NCI-H2171 (cell line): ENCODE measurements at places on chromosomes 7 and 10.

DNA sequence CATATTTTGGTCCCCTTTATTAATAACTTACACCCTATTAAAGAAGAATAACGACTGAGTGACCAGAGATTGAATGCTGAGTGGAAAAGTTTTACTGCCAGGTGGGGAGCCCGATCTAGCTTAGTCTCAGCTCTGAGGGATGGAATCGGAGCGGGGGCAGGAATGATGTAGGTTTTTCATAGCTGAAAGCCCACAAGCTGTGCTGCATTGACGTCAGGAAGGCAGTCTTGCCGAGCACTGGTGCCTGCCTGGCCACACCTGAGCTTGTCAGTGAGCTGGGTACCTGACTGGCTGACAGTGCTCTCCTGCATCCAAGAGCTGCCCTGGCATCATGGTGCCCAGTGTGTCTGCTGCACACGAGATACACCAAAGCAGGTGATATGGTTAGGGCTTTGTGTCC, 34.8 kb downstream of the GRK5 start:
- DNase-seq: no peak

DNA sequence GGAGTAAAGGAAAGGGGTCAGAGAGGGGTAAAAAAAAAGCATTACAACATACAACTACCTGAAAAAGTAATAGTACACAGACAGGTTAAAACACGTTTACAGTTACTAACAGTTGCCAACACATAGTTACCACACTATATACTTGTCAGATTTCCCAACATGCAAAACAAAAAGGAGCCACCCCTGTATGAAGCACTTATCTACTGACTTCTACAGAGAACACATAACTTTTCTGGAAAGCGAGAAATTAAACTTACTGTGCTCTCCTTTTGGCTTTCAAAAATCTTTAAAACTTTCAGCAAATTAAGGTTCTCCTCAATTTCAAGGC, 2.1 kb downstream of the ABI1 start:
- no peak for DNase-seq

DNA sequence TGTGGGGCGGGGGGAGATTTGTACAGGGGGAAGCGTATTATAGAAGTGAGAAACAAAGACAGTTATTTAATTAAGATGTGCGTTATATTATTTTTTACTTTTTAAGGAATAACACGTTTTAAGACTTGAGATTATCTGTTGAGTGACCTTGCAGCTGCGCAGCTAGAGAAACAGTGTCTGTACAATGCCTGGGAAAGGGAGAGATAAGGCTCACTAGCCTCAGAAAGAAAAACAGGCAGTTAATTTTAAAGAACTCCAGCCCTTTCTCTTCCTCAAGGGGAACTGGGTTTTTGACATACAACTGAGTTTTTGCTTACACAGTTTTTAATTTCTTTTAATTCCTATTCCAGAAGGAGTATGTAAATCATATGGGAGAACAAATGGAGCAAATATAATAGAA, 50.7 kb downstream of the LMBR1 start:
- DNase-seq: no peak

DNA sequence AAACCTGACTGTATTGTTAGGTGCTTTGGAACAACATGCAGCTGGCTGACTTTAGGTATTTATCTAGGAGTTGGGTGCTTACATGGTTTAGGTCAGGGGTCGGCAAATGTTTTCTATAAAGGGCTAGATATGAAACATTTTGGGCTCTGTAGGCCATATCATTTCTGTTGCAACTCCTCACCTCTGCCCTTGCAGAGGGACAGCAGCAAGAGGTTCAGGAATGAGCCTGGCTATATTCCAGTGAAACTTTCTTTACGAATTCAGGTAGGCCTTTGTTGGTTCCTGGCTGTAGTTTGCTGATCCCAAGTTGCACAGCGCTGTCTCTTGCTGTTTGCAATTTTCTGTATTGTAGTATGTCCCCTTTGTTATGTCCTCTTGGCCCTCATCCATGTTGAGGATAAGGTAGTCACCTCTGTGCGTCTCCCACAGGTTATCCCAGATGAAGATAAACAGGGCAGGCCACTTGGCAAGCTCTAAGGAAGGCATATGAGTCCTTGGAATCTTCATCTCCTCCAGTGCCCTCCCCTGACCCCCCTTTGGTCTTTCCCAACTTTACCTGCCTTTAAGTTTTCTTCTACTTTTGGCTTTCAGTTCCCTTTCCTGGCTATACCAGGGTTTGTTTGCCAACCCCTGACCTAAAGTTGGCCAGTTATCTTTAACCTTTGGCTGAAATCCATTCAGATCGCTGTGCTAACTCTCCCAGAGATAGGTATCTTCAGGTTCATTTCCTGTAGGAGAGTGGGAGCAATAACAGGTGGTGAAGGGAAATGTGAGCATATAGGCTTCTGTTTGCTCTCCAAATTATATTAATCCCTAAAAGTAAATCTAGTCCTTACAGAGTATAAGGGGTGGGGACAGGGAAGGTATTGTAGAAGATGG, 36.1 kb downstream of the SGPL1 start:
- DNase-seq: no peak

GRCh38 chr7:134009314-134010110, 117.6 kb upstream of the LRGUK start:
- no peak for DNase-seq

GRCh38 chr10:129963641-129964501, at the start of gene EBF3:
EBF3 (minus strand) TSS chr10:129964274; CDS start chr10:129963768, 506 bp downstream.
- DNase-seq: peak; percentile 86

- DNase-seq: no peak
These were observed 11.4 kb downstream of the CXCL12 start for GRCh38 chr10:44373341-44373995.

DNA sequence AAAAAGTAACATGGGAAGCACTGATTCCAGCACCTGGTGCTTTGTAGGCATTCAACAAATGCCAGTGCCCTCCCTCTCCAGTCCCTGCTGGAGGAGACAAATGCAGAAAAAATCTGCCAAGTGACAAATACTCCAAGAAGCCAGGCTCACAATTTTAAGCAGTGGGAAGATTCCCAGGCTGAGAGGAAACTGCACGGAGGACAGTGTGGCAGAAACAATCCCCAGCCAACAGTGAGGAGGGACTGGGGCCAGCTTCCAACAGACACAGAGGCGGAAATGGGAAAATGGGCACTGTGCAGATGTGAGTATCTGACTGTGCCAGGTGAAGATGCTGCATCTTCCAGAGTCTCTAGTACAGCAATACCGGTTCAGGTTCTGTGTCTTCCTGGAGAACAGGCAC, 106.3 kb downstream of the SLIT1 start:
- no peak for DNase-seq

DNA sequence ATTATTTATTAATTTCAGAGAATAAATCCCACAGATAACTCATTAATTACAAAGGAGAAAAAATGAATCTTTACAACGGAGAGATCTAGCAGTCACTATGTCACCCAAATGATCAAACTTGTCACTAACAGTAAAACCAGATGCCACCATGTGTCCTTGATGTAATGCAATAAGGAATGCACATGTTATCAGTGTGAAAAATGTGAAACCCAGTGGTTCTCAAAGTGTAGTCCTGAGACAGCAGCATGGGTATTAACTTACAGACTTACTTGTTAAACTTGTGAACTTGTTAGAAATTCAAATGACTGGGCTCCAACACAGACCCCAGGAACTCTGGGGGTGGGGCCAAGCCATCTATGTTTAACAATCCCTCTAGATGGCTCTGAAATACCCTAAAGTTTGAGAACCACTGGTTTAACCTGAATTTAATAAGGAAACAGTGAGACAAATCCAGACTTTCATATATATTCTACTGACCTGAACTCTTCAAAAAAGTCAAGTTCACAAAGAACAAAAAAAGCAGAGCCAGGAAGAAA, 77.4 kb downstream of the RNLS start:
- no peak for DNase-seq

- no peak for DNase-seq
These were observed 465.5 kb upstream of the KLF6 start for GRCh38 chr10:4250587-4250887.

DNA sequence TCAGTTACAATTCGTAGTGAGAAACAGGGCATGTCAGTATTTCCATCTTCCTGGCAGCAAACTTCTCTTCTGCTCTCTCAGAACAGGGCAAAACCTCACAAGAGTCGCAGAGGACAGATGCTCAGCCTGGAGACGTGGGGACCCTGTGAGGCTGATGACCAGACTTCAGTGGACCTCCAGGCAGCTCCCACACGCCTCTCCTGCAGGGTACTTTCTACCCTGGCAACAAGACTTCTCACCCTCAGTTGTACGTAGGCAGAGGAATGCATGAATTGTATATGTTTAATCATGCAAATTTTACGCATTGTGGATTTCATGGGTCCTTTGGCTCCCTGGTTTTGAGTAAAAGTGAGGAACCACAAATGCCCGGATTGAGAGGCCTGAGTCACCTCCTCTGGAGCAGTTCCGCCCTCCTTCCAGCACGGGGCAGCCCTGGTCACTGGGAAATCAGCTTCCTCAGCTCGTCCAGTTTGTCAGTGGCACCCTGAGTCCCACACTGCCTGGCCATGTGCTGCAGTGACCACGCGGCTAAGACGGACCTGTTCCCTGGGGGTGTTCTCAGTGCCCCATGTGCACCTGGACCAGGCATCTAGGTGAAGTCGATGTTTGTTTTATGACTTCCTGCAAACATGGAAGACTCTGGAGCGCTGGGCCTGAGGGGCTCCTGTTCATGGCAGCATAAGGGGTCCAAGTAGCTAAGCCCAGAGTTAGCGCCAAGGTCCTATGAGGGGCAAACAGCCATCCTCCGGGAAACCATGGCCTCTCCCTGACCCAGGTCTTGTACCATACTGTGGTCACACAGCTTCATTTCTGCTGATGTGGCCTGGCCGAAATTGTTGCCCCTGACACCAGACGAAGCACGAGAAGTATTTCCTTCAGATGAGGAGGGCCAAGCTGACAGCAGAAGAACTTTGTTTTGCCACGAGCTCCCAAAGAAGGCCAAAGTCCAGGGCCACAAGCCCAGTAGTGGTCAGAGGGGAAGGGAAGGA, 165.1 kb downstream of the TNS3 start:
- no peak for DNase-seq

DNA sequence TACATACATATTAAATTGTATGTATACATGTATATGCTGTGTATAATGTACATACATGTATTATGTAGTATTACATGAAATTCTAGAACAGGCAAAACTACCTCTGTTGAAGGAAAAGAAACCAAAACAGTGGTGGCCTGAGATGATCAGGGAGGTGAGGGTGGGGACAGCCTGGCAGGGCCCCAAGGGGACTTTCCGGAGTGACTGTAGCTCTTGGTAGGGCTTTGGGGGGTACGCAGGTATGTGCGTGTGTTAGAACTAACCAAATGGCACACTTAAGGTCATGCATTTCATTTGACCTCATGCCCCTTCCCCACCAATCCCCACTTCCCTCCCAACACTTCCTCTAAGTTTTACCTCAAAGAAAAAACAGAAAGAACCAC, 31.3 kb downstream of the CTBP2 start:
- no peak for DNase-seq

- DNase-seq: no peak
These were observed 2.6 kb downstream of the GOLGA7B start for GRCh38 chr10:97852277-97852676.

GRCh38 chr7:140494867-140495266, 15.6 kb upstream of the MKRN1 start:
- DNase-seq: no peak

GRCh38 chr10:77881636-77882035, 44.9 kb downstream of the DLG5 start:
- DNase-seq: no peak

- DNase-seq: no peak
These were observed 1.5 kb downstream of the ZNF394 start for GRCh38 chr7:99498546-99498944.

DNA sequence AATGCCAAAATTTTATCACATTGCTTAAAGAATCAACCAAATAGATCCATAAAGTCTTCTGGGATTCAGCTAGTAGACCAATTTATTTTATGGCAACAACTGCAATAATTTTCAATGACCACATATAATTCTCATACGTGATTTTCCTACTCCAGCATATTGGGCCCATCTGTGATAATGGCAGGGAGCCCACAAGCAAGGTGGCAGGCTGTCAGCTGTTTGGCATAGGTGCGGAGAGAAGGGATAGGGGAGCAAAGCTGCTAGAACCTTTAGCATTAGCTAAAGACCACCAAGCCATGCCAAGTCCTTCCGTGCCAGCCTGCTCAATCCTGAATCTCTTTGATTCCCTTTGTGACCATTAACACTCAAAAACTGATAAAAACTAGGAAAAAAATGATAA, 721.2 kb downstream of the XPNPEP1 start:
- no peak for DNase-seq

- DNase-seq: no peak
These were observed 53.9 kb upstream of the CREB5 start for GRCh38 chr7:28358423-28358868.

- no peak for DNase-seq
These were observed 31.8 kb downstream of the CCAR1 start for GRCh38 chr10:68752711-68753350.

GRCh38 chr7:123916240-123916724, 8.8 kb upstream of the SPAM1 start:
- DNase-seq: no peak

GRCh38 chr10:33087152-33087551, 129.1 kb upstream of the ITGB1 start:
- no peak for DNase-seq

- no peak for DNase-seq
These were observed 225.9 kb downstream of the PAXIP1 start for GRCh38 chr7:154777023-154777422.

- no peak for DNase-seq
These were observed 105.7 kb downstream of the SNX10 start for GRCh38 chr7:26397332-26397731.

DNA sequence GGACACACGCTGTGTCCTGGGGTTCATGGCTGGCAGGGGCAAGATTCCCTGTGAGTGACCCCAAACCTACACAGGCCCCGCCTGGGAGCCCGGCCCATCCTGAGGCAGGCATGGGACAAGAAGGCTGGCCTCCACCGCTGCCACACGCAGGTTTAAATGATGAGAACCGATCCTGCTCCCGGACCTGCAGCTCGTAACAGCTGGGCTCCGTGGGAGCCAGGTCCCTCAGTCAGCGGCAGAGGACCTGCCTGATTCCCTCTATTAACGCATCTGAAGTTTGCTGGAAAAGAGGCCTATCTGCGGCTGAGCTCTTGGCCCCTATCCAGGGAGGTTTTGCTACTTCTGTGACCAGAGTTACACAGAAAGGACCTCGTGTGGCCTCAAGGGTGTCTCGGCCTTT, 112.3 kb downstream of the VIPR2 start:
- no peak for DNase-seq
